ENCODE measurements at places on chromosomes 11 and 22.

GRCh38 chr22:46026899-46027210, 49.9 kb upstream of the WNT7B start:
- no peak for DNase-seq

GRCh38 chr11:113167599-113167998, 146.8 kb upstream of the TTC12 start:
- DNase-seq: no peak

DNA sequence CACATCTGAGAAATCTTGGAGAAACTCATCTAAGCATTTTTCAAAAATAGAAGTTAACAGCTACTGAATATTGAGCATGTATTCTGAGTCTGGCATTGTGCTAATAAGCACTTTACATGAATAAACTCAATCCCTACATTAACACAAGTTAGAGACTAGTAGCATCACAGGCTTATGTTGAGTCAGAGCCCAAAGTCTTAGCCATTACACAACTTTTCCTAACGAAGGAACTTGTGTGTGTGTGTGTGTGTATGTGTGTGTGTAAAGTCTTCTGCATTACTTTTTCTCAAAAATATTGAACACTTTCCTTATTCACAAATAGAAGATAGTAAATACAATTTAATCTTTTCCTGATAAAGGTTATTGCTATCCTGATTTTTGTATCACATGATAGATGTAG, 8.7 kb upstream of the CLPB start:
- DNase-seq: no peak

- no peak for DNase-seq
These were observed 2.2 kb downstream of the SEPTIN3 start for GRCh38 chr22:41971431-41971830.

DNA sequence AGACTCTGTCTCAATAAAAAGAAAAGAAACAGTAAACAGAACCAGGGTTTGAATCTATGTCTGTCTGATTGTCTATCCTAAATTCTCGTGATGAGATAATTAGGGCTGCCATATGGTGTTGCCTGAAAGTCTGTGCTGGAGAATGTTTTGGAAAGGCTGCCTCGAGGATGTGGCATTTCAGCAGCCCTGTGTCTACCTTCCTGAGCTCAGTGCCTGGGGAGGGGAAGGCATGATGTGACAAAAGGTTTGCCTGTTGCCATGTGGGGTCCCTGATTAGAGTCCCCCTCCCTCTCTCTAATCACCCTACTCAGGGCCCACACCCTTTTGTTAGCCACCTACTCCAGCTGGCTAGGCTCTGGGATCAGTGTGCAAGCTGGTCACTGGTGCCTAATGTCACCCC, 15.2 kb downstream of the CD82 start:
- no peak for DNase-seq

- DNase-seq: no peak
These were observed 1.4 kb downstream of the PCSK7 start for GRCh38 chr11:117230286-117230961.

GRCh38 chr22:29702000-29702930, 17.5 kb upstream of the CABP7 start:
- no peak for DNase-seq

DNA sequence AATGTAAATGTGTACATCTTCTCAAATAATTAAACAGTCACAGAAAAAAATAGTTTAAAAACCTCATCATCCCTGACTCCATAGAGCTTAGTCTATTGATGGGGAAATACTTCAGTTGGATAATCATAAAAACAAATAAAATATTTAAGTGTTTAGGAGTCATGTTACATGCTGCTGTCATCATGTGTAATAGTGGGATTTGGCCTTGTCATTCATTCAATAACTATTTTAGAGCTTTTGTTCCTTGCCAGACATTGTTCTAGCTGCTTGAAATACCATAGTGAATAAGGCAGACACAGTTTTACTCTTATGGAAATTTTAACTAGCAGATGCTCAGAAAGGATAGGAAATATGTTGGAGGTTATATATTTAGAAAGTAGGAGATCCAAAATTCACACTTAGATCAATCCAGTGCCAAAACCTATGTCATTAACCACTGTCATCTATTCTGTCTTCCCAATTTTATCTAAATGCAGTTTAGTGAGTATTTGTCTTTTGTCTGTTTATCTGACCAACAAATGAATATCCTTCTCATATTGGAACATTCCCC, 324.7 kb downstream of the CASP12 start:
- no peak for DNase-seq

GRCh38 chr22:25875461-25875860, 133.5 kb downstream of the MYO18B start:
- DNase-seq: no peak

DNA sequence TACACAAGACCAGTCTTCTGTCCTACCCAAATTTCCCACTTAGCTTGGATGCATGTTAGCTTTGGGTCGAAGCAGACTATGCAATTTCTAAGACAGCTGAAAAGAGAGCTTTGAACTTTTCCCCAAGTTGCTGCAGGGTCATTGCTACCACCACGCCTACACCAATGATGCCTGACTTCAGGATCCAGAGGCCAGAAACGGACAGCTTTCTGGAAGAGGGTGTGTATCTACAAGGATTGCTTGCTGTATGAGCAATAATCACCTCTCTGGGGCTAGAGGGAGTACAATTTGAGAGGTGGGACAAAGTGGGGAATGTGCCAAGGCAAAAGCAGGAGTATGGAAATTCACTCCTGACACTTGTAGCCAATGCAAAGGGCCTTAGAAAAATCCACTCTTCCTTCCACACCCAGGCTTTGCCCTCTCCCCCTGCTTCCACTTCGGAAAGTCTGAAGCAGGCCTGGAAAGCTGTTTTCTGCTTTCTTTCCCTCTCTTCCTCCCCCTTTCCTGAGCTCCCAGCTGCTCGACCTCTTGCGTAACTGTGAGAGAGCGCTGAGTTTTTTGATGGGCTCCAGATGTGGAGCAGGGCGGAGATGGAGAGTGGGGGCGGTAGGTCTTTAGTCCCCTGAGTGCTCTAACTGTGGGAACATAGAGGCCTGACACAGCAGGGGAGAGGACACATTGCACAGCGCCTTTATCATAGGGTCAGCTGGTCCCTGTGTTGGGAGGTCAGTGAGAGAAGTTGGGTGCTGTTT, 2.1 kb upstream of the PHLDB1 start:
- DNase-seq: peak; percentile 85

DNA sequence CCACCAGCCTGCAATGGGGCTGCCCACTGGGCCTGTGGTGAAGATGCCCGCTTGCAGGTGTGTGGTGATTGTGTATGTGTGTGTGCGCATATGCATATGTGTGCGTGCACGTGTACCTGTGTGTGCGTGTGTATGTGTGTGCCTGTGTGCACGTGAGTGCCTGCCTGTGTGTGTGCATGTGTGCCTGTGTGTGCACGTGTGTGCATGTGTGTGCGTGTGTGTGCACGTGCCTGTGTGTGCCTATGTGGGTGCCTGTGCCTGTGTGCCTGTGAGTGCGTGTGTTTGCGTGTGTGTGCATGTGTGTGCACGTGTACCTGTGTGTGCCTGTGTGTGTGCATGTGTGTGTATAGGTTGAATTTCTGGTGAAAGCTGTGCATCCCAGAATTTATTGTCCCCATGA, 2.4 kb upstream of the MUC6 start:
- DNase-seq: no peak

DNA sequence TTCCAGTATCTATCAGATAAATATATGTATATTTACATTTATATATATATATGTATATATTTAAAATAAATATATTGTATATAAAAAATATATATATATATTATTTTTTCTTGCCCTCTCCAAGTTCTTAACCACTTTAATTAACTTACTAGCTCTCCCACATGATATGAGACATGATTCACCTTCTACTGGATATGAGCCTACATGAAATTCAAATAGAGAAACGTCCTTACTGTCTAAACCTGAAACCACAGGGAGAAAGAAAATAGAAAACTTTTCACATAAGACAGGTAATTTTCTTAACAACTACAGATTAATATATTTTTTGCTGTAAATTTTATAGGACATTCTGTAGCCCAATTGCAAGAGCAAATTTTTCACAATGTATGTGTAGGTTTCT, 391.6 kb downstream of the ETS1 start:
- DNase-seq: no peak

GRCh38 chr11:108370990-108371389, 96.3 kb downstream of the C11orf65 start:
- no peak for DNase-seq

DNA sequence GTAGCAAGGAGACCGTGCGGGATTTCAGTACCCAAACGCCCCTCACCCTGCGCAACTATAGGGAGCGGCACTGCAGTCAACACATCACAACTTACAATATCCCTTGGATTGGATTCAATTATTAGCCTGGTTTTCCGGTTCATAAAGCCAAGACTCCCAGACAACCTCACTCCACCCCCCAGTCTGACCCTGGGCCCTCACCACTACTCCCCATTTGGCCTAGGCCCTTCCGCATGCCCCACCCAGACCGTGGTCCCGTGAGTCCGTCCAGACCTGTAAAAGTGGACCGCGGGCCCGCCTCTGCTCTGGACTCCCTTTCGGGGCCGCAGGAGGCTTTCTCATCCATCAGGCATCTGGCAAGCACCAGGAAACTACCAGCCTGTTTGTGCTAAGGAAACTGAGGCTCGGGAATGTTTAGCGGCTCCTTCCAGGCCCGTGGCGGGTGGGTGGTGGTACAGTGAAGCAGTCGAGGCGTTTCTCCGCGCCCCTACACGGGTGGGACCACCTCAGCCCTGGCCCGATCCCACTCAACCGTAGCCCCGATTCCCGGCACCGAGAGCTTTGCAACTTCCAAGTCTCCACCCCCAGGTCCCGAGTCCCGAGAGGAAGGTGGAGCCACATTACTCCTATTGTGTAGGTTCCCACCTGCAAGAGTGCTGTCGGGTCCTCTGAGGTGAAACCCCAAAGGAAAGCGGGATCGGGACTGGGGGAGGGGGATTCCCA, 679 bp upstream of the DPP3 start:
- DNase-seq: no peak

DNA sequence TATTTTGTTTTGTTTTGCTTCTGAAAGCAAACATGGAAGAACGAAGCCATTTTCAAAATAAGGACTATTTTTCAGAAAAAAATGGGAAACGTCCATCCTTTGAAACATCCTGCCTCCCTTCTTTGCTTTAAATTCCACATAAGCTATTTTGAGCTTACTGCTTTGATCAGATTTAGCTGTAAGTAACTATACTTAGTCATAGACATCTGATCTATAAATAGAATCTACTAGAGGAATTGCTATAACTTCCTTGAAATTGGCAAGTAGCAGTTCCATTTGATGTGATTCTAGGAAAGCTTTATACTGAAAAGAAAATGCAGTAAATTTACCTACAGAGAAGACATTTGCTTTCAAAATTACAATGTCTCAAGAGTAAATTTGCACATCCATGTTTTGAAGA, 305.8 kb downstream of the TTC28 start:
- DNase-seq: no peak

- no peak for DNase-seq
These were observed 24.2 kb downstream of the NAV2 start for GRCh38 chr11:19736831-19737230.

GRCh38 chr22:38921120-38921519, 36.3 kb upstream of the APOBEC3A start:
- DNase-seq: no peak

DNA sequence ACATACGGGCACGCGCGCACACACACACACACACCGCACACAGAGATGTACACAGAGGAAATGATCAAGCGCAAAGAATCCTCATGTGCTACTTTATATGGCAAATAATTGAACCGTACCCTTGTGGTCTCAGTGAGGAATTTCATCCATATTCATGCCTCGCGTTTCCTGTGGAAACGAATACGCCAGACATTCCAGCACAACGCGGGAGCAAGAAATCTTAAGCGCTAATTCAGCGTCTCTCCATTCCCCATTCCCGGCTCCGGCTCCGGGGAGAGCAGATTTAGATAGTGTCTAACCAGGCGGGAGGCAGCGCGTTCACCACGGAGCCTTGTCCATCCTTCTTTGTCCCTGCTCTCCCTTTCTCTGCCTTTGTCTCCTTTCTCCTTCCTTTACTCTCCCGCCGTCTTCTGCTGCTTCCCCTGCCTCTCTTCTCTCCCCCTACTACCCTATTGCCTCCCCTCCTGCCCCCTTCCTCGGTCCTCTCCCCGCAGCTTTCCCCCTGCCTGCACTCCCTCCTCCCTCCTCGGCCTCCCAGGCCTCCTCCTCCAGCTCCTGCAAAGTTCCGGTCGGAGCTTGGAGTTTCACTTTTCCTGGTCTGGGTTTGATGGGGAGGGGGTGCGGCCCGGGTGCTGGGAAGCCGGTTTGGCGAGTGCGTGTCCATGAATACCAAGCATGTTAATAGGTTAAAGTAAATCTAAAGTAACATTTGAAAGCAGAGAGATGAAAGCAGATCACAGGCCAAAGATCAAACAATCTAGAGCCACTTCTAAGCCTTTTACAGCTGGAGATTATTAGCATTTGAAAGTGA, 579.3 kb downstream of the BUD13 start:
- no peak for DNase-seq

DNA sequence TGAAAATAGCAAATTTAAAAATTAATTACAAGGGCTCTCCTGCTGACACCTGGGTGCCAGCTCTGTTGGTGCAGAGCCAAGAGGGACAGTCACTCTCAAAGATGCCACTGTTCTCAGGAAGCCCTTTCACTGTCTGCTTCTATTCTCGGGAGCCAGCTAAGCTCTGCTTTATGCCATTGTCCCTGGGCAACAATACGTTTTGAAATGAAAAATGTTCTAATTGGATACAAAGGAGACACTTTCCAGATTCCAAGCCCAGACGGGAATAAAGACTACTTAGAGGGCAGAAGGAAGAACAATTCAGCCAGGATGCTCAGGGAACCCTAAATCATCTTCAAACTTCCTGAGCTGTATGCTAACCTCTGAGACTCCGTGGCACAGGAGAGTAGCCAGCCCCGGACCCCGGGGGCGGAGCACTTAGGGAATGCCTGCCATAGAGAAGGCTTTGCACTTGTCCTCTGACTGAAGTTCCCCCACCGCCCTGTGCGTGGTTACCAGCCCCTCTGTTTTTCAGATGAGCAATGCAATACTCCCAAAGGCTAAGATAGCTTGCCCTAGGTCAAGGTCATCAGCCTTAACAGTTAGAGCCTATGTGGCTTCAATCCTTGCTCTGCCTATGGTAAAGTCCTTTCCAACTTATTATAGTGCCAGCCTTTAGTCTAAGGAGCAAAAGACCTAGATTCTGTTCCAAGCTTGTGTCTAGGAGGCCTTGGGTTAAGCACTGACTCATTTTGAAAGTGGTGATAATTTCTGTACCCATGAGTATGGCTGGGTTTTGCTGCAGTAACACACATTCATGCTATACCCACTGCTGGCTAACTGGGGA, 150.9 kb downstream of the CACNA1I start:
- DNase-seq: no peak

DNA sequence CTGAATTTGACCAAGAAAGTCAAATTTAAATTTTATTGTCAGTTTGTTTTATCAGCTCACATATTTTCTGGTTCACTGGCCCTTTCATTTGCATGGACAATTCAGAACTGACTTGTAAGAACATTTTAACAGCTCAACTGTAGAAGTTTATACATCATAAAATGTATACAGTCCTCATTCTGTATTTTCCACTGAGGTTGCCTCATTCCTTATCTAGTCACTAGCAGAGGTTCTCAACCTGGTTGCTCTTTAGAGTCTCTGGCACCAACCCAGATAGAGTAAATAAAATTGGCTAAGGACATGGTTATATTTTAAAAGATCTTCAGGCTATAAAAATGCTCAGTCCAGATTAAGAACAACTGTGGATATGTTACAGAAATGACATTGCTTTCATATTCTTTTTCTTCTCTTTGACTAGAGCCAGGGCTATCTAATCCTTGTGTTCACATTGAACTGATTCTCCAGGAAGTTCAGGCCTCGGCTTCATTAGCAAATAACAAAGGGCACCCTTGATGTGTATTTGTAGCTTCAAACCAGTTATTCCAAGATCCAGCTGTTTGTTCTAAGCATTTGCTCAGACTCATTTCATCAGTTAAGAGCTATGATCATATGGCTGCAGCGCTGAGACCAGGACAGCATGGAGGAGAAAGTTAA, 782.5 kb downstream of the ETS1 start:
- DNase-seq: no peak

All from smooth muscle cell of the brain vasculature (primary cell).